ENCODE measurements at places on chromosomes 13 and 19.
A peak's percentile ranks its signal among the peaks of the same experiment; 100 is the strongest.

GRCh38 chr19:12676384-12676792 is 5.3 kb downstream of the DHPS start:
- DNase-seq, result peak; percentile 87

- no peak for DNase-seq
Measured at GRCh38 chr19:2199215-2199614, 35.5 kb downstream of the DOT1L start.

DNA sequence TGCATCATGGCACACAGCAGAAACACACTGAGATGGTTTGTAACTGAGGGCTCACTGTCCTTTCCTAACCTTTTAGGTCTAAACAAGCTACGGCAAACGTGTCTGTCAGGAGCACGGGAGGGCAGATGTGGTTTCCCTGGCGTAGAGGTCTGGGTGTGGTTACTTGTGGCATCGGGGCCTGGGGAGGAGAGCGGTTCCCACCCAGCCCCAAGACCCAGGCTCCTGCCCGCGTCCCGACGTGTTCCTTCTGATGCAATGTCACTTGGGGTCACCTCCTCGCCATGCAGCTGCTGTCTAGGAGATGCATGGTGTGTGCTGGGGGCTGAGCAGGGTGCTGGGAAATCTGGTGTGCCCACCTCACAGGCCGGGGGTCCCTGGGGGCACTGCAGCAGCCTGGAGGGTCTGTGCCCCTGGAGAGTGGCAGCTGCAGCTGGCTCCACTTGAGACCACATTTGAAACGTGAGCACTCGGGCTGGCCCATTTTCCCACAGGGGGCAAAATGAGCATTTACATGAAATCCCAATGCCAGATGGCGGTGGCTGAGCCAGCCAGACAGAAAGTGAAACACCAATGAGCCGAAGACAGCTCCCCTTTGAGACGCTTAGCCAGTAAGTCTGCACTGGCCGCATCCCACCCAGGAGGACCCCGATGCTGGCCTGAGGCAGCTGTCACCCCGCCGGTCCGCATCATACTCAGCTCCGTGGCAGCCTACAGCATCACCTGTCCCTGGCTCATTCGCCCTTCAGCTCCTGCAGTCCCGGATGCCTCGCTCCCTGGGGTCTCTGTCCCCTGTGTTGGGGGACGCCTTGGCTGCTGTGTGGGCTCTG is 22.3 kb upstream of the MYDGF start:
- DNase-seq, result no peak

DNA sequence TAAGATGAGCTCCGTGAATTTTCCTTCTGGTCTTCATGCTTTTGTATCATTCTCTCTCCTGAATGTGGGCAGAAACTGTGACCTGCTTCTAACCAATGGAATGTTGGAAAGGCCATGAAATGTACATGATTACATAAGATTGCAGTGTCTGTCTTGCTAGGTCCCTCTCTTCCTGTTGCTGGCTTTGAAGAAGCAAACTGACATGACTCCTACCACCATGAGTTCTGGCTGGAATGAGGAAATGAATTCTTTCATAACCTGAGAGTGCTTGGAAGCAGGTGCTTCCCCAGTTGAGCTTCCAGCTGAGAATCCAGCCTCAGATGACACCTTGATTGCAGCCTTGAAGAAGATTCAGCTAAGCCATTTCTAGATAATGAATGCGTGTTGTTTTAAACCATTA is 275.0 kb upstream of the MIR17HG start:
- no peak for DNase-seq

DNA sequence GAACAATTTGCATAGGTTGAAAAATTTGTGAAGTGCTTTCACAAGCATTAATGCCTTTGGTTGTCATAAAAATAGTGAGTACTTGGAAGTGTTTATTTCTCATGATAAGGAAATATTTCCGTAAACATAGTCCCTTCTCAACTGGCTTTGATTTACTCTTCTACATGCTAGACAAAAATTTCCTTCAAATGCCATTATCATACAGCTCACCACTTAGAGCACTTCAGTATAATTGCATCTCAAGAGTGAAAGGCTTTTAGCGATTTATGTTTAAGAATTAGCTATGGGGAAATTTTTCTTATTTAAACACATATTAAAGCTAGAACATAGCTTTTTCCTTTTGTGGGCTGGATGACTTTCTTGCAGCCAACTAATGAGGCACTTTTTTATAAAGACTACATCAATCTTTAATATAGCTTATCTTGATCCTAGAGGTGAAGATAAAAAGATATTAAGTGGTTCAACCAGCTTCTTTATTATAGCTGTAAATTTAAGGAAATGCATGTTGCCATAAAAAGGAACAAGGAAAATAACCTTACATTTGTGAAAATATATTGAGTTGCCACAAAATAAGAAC is 656.8 kb downstream of the SLITRK6 start:
- no peak for DNase-seq

GRCh38 chr19:1992759-1993260 is 22.7 kb downstream of the BTBD2 start:
- DNase-seq, result no peak

DNA sequence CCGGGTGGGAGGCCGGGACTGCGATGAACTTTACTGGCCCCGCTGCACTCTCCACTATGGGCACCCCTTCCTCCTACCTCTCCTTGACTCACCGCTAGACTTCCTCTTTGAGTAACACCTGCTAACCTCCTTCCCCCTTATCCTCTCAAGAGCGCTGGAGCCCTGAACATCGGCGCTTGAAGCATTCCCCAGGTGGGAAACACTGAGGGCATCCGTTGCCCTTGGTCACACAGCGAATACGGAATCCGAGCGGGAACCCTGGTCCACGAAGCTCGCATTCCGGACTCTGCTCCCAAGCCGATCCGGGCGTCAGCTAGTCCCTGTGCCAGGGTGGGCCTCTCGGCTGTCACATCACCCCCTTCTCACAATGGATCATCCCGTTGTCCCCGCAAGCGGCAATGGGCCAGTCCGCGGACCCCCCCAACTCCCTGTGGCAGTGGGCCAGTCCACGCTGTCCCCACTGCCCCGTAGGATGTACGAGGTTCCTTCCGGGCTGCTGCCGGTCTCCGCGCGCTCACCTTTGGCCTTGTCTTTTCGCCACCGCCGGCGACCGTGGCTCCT is 4.2 kb downstream of the LIPE start:
- peak; percentile 69 for DNase-seq

- no peak for DNase-seq
Measured at GRCh38 chr13:99997702-99998214, 16.2 kb downstream of the ZIC2 start.
